NCI-H82 (cell line): ENCODE measurements at places on chromosomes 11 and 22.

DNA sequence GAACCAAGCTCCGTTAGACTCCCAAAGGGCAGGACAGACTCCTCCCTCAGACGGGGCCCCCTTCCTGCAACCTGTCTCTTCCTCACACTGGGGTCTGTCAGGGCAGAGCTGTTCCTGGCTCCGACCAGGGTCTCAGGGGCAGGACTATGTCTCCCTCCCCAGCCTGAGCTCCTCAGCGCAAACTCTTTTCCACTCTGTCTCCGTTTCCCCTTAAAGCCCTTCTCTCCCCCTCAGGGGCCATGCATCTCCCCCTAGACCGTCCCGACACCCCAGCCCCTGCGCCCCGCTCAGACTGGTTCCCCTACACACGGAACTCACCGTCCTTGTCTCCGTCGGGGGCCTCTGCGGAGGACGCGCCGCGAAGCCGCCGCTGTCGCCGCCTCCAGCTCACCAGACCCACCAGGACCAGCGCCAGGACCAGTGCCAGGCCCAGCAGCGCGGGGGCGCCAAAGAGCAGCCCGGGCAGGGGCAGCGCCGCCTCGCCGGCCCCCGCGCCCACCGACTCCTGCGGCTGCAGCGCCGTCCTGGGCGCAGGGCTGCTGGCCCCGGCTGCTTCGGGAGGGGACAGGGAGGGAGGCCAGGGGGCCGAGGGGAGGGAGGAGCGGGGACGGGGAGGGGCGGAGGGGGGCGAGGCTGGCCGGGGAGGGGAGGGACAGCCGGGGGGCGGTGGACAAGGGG, 684 bp downstream of the TNFRSF13C start:
- DNase-seq = peak; percentile 79

GRCh38 chr22:22042009-22042408, 59.4 kb upstream of the TOP3B start:
- DNase-seq = no peak

DNA sequence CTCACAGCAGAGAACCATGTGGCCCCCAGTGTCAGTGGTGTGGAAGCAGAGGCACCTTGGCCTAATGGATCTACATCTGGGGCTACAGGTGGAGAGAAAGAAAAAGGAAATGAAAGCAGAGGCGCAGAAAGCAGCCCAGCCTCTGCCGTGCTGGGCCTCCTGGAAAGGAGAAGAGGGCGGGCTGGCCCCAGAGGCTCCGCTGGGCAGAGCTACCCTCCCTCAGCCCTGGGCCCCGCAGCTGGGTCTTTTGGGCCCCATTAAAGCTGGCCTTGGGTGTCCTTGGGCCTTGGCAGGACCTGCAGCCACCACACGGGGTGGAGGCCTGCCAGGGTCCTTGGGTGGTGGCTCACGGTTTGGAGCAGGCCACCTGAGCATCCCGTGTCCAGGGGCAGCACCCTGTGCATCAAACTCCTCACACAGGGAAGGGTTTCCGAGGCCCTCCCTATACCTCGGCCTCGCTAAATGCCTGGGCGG, 31.6 kb upstream of the GAL start:
- no peak for DNase-seq

GRCh38 chr22:28013611-28014010, 94.6 kb upstream of the PITPNB start:
- DNase-seq = no peak

GRCh38 chr11:104451197-104451893, 287.4 kb upstream of the PDGFD start:
- no peak for DNase-seq

DNA sequence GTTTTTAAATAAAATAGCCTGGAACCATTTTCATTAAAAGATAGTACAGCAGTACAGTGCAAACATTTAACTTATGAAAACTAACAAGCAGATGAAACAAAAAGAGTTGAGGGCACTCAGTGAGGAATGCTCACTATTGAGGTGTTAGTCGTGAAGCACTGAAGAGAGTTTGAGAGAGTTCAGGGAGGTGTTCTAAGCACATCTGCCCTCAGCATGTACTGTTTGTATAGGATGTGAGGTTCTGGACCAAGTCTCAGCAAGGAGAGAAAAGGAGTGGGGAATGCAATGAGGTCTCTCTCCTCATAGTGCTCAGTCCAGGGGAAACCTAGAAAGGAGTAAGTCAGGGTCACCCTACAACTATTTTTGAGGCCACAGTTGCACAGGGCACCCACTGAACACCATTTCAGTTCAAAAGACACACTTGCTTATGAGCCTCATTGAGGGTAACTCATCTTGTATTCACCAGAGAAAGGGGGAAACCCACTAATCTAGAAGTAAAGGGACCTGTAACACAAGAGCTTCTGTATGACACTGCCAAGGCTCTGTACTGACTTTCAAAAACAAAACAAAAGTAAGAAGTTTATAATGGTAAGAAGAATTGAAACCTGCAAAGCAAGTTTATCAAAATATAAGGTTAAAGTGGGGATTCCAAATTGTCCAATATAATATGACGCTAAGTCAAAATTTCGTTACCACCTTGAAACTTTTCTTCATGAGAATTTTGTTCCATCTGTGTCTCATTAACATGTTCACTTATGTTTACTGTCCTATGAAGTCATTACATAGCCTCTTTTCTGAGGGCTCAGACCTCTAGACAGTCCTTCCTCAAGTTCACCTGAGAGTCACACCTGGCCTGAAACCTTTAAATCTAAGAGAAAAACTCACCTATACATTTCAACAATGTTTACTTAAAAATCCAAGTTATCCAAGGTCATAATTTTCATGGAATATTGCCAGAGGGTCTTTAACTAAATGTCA, 275.3 kb downstream of the ETS1 start:
- no peak for DNase-seq

- DNase-seq = no peak
These were observed 76.8 kb upstream of the VPREB1 start for GRCh38 chr22:22167791-22168189.

DNA sequence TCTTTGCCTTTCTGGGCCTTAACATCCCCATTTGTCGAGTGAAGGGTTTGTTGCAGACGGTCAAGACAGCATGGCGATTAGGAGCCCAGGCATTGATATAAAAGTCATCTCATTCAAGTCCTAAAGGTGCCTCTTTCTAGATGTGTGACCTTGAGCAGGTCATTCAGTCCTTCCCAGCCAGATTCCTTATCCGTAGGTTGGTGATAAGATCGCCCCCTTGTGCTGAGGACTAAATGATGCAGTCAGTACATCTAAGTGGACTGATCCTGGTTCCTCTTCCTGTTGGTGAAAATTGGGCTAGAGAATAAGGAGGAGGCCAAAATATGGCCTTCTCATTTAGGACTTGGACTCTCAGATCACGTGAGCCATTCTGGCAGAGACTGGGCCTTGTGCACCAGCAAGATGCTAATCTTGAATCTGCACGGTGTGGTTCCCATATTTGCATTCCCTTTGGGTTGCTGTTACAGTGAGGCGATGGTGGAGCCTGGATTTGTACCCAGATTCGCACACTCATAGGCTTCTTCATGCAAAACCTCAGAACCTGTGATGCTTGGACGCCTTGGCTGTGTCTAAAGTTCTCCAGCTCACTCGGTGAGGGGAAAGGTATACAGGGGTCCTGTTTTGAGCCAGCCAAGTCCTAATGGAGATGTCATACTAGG, 156.8 kb downstream of the MYO18B start:
- peak; percentile 53 for DNase-seq

DNA sequence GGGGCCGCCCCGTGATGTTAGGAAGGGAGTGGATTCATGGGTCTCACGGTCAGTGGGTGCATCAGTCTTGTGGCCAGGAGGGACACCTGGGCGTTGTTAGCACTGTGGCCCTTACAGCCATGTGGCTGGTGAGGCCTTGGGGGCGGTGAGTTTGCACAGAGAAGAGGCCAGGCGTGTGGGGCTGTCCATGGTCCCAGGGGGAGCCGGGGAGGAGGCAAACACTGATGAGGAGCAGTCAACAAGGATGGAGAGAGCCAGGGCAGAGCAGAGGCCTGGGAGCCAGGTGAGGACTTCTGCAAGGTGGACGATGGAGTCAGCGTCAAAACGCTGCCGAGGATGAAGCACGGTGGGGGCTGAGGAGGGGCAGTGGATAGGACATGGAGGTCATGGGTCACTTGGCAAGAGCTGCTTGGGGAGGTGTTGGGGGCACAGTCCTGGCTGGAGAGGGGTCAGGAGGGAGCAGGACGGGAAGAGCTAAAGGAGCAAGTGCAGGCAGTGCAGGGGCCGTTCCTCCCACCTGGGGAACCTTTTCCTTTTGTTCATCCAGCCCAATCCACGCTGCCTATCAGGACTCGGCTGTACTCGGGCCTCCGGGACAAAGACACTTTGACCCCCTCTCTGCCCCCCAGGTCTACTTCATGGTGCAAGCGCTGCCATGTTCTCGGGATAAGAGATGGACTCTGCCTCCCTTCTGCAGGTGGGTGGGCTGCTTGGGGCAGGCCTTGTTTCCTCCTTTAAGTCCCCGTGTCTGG, 801.1 kb downstream of the TBC1D22A start:
- DNase-seq = no peak

GRCh38 chr11:118078911-118079411, 2.1 kb downstream of the TMPRSS4 start:
- DNase-seq = peak; percentile 31

- DNase-seq = no peak
These were observed 2.0 kb downstream of the SF3A1 start for GRCh38 chr22:30354644-30355043.

GRCh38 chr11:120223793-120224192, 13.0 kb downstream of the OAF start:
- no peak for DNase-seq

DNA sequence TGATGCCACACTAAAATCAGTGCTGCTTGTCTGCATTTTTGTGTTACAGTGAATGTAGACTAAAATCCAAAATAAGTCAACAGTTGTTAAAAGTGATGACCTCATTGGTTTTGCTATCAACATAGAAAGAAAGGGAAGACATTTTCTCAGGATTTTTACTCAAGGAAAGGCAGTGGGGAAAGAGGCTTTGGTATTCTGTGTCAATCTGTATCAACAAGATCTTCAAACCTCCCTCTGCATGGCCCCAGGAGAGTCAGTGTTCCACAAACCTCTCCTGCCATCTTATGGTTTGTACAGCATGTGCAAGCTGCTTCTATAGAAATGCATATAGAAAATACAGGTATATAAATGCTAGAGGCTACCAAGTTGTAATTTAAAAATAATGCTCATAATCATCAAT, 13.8 kb upstream of the OR51M1 start:
- peak; percentile 2 for DNase-seq

- DNase-seq = no peak
These were observed 123.6 kb upstream of the MTNR1B start for GRCh38 chr11:92845805-92846204.

DNA sequence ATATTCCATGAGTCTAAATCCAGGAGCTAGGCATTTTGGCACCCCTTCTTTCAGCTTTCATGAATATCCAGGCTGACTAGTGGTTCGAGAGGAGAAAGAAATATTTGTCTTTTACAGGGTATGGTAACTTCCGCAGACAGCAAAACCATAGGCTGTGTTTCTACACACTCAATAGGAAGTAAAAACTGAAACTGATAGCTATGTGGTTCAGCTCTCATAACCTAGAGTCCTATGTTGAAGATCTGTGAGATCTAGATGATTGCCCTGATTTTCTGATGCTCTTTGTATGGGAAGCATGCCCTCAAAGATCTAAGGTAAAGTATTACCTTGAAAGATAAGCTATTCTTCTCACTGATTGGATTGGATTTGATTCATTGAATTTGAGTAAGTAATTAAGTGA, 118.3 kb downstream of the CD44 start:
- DNase-seq = no peak

GRCh38 chr11:126311401-126312291, 7.8 kb downstream of the DCPS start:
- no peak for DNase-seq

GRCh38 chr22:40468616-40469015, 98.2 kb downstream of the SGSM3 start:
- no peak for DNase-seq

GRCh38 chr11:134689886-134690285, 277.8 kb upstream of the B3GAT1 start:
- no peak for DNase-seq

GRCh38 chr22:46085828-46086576, 64.3 kb upstream of the PPARA start:
- DNase-seq = no peak

DNA sequence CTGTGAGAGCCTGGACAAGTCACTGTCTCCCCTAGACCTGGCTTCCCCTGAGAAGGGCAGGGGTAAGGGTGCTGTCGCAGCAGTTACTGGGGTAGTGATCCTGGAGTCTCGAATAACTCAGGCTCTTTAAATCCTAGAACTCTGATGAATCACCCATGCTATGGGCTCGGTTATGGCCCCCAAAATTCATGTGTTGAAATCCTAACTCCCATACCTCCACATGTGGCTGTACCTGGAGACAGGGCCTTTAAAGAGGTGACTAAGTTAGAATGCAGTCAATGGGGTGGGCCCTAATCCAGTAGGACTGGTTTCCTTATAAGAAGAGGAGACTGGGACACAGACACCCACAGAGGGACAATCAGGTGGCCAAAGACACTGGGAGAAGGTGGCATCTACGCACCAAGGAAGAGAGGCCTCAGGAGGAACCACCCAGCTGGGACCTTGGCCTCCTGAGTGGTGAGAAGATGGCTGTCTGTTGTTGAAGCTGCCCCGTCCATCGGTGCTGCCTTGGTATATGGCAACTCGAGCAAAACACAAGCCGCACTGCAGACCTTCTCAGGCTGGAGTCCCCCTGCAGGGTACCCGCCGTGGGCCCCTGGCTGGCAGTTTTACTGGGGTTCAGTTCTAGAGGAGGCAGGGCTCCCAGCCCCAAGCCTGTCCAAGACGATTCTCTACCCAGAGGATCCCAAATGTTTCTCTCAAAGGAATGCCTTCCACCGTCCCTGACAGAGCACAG, 48.8 kb upstream of the SHISAL1 start:
- no peak for DNase-seq

DNA sequence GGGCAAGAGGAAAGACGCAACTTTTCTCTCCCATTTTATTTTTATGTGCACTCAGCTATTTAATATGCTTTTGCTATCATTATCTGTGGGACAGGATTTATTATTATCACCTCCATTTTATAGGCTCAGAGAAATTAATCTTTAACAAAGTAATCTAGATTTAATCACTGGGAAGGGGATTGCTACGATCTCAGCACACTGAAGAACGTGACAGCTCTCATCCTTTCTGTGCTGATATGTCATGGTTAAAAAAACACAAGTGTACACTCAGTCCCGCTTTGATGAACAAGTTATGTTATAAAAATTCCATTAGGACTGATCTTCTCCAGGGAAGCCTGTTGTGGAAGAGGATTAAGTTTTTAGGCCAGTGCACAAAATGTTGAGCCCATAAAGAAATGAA, 37.6 kb downstream of the CYB5R2 start:
- no peak for DNase-seq

GRCh38 chr11:93025558-93026255, 56.3 kb downstream of the MTNR1B start:
- DNase-seq = no peak
